Activated CD4-positive, alpha-beta T cell treated with anti-CD3 and anti-CD28 coated beads for 24 hours (primary cell): ENCODE measurements at places on chromosomes 7 and 10.

- DNase-seq: no peak
Measured at GRCh38 chr7:119452401-119452800, 820.6 kb upstream of the KCND2 start.

DNA sequence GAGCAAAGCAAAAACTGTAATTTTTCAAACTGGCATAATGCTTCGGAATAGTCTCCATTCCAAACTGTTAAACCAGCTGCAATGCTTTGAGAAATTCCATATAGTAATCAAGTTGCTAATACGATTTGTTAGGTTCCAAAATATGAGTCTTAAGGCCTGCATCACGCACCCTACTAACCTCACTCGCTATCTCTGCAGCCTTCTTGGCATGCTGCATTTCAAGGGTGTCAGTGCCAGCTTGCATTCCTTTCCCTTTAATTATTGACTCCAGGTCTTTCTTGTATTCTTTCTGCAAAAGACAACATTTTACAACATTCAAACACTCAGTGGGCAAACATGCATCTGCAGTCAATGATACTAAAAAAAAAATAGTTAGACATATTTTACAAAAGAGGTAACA is 61.8 kb downstream of the NEBL start:
- no peak for DNase-seq

GRCh38 chr10:35372329-35372728 is 36.0 kb downstream of the CCNY start:
- no peak for DNase-seq

- DNase-seq: no peak
Measured at GRCh38 chr10:117439243-117439912, 64.1 kb upstream of the PDZD8 start.

- no peak for DNase-seq
Measured at GRCh38 chr7:79063019-79063698, 390.3 kb downstream of the MAGI2 start.
